LNCaP clone FGC (cell line): ENCODE measurements at places on chromosomes 7 and 10.

DNA sequence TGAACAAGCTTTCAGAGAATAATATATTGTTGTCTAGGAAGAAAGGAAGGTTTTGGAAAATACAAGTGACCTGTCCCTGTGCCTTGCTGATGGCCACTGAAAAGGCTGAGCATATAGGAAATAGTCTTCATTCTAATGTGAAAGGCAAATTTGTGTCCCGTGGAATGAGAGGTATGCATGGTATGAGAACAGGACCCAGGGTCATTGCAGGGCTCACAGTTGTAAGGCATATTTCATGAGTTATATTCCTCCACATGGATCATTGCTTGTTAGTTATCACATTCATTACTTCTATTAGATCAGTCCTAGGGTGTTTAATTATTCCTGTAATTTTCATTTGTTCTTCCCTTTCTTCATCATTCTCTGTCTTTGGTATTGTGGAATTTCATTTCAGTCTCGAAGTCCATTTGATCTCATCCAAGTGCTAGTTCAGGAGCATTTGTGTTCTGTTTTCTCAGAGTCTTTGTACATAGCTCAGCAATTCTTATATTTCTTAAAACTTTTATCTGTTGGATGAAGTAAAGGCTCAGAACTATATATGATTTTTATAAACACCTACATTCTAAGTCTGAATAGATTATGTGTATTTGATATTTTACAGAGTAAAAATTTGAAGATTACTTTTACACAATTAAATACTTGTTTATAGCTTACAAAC is 39.4 kb upstream of the ARHGAP21 start:
- no peak for DNase-seq

DNA sequence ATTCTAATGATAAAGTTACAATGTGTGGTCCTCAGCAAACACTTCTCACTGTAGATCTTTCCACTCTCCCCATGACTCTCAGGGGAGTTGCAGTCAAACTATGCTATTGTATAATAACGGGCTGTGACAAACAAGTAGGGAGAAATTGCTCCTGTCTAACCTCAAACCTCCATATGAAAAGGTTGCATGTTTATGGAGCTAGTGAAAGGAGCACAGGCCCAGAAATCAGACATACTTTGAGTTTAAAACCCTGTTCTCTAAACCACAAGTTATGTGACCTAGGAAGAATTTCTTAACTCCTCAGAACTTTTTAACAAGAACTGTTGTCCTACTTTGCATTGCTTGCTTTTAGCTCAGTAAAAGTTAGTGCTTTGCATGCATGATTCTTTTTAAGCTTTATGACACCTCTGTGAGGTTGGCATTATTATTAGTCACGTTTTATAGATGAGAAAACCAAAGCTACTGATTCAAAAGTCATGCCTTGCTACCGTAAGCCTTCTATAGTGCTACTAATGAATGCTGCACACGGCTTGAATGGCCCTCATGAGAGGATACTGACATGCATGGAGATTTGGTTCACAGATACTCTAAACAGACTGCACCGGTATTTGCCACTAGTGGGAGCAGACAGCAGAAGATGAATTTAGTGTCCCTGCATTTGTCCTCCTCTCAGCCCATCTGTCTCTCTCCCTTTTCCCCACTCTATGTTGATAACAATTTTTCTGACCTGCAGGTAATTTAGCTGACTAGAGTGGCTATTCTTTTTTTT is 129.5 kb upstream of the PCGF5 start:
- DNase-seq, result no peak

DNA sequence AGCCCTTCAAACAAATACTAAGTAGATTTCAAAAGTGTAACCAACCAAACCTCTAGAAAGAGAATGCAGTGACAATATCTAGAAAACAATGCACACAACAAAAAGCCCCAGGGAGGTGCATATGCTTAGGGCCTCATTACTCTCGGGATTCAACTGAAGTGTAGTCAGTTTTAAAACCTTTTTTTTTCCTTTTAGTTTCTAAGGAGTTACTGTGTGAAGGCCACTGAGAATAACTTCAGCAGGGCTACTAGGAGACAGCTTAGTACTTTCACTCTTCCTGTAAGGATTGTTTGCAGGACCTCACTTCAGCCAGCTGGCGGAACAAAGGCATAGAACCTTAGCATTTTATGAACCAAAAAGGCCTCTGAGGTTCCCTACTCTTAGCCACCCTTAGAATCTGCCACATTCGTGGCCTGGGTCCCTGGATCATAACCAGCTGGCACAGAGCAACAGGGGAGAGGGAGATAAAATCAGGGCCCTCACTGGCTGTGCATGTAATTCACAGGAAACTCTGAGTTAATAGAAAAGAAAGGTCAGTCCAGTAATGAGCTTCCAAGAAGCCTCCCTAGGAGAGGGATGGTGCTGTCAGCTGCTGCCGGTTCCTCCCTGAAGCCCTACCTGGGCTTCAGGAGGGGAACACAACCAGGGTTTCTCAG is 3.6 kb downstream of the VOPP1 start:
- DNase-seq, result no peak

DNA sequence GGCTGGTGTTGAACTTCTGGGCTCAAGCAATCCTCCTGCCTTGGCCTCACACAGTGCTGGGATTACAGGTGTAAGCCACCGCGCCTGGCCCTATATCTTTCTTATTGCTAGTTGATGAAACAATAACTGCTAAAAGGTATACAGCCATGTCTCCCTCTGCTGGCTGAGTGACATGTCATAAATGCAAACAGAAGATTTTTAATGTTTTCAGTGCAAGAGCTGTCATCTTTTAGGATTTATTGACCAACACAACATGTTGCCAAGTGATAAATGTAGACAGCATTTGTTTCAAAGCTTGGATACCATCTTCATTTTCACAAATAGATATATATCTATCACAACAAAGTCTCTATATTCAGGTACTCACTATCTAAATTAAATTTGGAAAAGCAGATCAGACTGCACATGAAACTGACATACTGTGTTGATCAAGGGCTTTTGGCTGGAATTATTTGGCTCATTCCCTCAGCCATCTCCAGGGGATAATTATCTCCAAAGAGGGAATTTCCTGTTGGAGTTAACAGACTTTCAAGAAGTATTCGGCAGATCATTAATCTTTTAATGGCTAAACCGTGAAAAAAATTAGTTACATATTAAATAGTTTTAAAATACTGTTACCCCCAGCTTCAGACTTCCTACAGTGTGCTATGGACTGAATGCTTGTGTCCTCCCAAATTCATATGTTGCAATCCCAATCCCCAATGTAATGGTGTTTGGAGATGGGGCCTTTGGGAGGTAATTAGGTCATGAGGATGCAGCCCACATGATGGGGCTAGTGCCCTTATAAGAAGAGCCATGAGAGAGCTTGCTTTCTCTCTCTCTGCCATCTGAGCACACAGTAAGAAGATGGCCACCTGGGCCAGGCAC is 41.3 kb upstream of the SRPK2 start:
- DNase-seq, result peak; percentile 74

- no peak for DNase-seq
These were observed 32.1 kb upstream of the PDSS1 start for GRCh38 chr10:26665080-26666048.

- DNase-seq, result no peak
These were observed 13.9 kb downstream of the FKBP6 start for GRCh38 chr7:73341877-73342276.

- no peak for DNase-seq
These were observed 108.1 kb downstream of the FZD1 start for GRCh38 chr7:91372323-91372722.

- DNase-seq, result no peak
These were observed 25.0 kb downstream of the PRKAR2B start for GRCh38 chr7:107069457-107069856.

DNA sequence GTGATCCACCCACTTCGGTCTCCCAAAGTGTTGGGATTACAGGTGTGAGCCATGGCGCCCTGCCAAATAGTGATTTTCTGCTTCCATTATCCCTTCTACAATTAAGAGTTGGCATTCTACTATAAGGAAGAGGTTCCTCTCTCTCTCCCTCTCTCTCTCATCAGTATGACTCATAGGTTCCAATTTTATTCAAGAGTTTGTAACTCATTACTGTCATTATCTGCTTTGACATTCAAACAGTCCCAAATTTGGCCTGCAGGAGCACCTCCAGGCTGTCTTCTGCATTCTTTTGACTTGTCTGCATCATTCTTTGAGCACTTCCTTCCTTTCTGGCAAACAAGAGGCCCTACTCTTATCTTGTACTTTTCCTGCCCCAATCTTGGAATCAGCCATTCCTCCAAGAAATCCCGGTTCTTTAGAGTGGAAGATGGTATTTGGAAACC is 33.2 kb upstream of the CALU start:
- DNase-seq, result no peak

DNA sequence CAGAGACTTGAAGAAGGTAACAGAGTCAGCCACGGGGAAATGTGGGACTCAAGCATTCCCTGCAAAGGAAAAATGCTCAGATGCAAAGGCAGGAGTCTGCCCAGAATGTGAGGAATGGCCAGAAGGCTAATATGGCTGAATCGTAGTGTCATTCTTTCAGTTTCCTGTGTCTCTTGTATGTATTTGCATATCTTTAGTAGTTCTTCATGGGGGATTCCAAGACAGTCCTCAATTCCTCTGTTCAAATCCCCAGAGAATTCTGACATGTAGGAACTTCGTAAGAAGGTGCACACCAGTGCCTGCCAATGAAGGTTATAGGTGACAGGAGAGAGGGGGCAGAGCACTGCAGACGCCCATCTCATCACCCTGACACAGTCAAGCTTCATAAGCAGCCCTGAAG is 154.4 kb downstream of the CACNB2 start:
- no peak for DNase-seq

DNA sequence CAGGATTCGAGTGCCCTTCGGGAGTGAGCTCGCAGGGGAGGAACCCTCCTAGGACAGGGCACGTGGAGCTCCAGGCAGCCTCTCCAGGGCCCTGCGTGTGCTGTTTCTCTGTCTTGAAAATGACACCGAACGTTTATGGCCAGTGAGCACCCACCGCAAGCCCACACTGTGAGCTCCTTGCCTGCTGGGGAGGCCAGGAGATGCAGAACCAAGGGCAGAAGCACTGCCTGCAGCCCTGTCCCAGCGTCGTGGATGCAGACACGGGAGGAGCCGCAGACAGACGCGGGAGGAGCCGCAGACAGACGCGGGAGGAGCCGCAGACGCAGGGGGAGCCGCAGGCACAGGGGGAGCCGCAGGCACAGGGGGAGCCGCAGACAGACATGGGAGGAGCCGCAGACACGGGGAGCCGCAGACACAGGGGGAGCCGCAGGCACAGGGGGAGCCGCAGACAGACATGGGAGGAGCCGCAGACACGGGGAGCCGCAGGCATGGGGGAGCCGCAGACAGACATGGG is 314.4 kb downstream of the PTPRN2 start:
- no peak for DNase-seq

- no peak for DNase-seq
These were observed 322.0 kb downstream of the AGMO start for GRCh38 chr7:15239801-15240200.

- DNase-seq, result peak; percentile 61
These were observed 367.7 kb downstream of the PHF14 start for GRCh38 chr7:11341285-11341944.

GRCh38 chr7:85292908-85293576 is 106.2 kb upstream of the SEMA3D start:
- DNase-seq, result no peak

DNA sequence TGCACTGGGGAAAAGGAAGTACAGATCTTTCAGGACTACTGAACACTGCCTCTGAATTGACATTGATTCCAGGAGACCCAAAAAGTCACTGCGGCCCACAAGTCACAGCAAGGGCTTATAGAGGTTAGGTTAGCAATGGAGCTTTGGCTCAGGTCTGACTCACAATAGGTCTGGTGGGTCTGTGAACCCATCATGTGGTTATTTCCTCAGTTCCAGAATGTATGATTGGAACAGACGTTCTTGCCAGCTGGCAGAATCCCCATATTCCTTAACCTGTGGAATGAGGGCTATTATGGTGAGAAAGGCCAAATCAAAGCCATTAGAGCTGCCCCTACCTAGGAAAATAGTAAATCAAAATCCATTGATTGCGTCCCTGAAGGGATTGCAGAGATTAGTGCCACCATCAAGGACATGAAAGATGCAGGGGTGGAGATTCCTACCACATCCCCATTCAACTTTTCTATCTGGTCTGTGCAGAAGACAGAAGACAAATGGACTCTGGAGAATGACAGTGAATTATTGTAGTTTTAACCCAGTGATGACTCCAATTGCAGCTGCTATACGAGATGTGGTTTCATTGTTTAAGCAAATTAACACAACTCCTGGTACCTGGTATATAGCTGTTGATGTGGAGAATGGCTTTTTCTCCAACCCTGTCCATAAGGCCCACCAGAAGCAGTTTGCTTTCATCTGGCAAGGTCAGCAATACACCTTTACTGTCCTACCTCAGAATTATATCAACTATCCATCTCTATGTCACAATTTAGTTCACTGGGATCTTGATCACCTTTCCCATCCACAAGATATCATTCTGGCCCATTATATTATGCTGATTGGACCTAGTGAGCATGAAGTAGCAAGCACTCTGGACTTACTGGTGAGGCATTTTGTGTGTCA is 44.5 kb upstream of the PIK3CG start:
- DNase-seq, result no peak

DNA sequence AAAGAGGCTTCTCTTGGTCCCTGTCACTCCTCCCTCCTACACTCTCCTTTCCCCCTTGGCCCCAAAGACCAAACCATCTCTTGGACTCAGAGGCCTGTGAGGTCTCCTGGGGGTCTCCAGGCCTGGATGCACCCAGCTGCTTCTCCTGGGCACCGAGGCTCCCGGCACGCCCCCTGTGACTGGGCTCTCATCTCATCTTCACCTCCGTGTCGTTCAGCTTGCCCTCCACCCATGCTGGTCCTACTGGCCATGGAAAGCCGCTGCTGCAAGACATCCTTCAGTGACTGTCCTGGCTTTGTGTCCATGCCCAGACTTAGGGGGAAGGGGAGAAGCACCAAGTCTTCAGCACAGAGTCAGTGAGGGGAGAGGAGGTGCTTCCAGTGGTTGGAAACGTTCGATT is 141.4 kb upstream of the RET start:
- no peak for DNase-seq

DNA sequence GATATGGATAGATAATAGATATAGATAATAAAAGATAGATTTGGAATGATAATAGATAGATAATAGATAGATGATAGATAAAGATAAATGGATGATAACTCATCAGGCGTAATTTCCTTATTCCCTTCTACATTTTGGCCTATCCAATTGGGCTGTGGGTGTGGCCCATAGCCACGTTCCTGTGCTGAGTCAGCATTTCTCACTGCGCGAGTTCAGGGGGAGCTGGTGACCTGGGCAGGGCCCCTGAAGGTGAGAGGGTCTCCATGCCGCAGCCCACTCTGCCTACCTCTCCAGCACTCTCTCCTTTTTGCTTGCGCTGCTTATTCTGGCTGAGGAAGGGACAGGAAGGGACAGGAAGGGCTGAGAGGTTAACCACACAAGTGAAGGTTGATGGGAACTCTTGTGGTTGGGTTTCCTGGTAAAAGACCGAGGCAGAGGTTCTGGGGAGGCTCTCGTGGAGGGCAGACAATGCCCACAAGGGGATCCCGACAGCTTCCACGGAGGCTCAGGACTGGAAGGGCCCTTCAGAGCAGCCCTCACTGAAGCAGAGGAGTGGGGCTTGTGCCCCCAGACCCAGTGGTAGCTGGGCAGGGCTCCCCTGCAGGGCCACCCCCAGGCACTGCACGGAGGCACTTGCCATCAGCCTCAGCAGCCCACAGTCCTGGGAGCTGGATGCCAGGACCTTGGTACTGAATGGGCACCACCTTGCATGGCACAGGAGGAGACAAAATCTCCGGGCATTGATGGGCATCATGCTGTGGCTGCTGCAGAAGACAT is 247.3 kb upstream of the PITRM1 start:
- no peak for DNase-seq
